ENCODE measurements at places on chromosomes 12 and 14. TPM values are rescaled to one million over a fixed set of nuclear protein-coding genes. Genes with fewer than 3 reads are reported as not detected.

RNASE12 gene
- total RNA-seq, result not detected

RND1 gene
- total RNA-seq, result 10.4 TPM

PPP1R1A gene
- 7.6 TPM for total RNA-seq

MIP gene
- not detected for total RNA-seq

RNFT2 gene
- total RNA-seq, result 19.7 TPM

NRL gene
- total RNA-seq, result 2.2 TPM

CELA1 gene
- total RNA-seq, result not detected

SIX1 gene
- total RNA-seq, result 0.78 TPM

AQP2 gene
- not detected for total RNA-seq

FLRT2 gene
- 7.4 TPM for total RNA-seq

RBP5 gene
- 3.0 TPM for total RNA-seq

SOAT2 gene
- not detected for total RNA-seq

KRT6C gene
- not detected for total RNA-seq

LRTM2 gene
- 0.12 TPM for total RNA-seq

DNM1L gene
- total RNA-seq, result 94.8 TPM

BDKRB1 gene
- not detected for total RNA-seq

LBHD2 gene
- total RNA-seq, result not detected

BATF gene
- not detected for total RNA-seq

PLA2G1B gene
- not detected for total RNA-seq

FGF6 gene
- total RNA-seq, result not detected

RFX4 gene
- 2.1 TPM for total RNA-seq

TSPAN11 gene
- 3.6 TPM for total RNA-seq

SPTB gene
- total RNA-seq, result 1.9 TPM

All from GM23338 (cell line).